Right cardiac atrium (tissue), 5 donors: ENCODE measurements at places on chromosomes 7 and 10. TPM values are rescaled to one million over a fixed set of nuclear protein-coding genes. Genes with fewer than 3 reads are reported as not detected.

Gene MMP21
- total RNA-seq: 1.4 TPM

DNA sequence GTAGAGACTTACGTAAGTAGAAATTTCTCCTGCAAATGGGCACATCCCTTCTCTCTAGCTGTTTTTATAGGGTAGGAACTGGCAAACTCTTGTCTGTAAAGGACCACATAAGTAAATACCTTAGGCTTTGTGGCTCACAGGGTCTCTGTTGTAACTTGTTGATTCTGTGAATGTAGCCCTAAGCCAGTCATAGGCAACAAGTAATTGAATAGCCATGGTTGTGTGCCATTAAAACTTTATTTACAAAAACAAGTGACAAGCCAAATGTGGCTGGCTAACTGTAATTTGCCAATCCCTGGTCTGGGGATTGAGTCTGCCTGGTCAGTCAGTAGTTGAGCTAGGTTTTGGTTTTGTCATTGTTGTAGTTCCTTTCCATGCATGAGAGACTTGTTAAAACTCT, 5.3 kb upstream of the KLF6 start:
- DNase-seq: no peak

GRCh38 chr10:23453465-23453864, 14.6 kb downstream of the OTUD1 start:
- DNase-seq: no peak

GRCh38 chr10:110011681-110012080, 3.9 kb downstream of the ADD3 start:
- DNase-seq: no peak

- DNase-seq: no peak
Measured at GRCh38 chr10:90993340-90993739, 72.5 kb upstream of the ANKRD1 start.

- no peak for DNase-seq
Measured at GRCh38 chr10:6786579-6787031, 206.5 kb upstream of the PRKCQ start.

DNA sequence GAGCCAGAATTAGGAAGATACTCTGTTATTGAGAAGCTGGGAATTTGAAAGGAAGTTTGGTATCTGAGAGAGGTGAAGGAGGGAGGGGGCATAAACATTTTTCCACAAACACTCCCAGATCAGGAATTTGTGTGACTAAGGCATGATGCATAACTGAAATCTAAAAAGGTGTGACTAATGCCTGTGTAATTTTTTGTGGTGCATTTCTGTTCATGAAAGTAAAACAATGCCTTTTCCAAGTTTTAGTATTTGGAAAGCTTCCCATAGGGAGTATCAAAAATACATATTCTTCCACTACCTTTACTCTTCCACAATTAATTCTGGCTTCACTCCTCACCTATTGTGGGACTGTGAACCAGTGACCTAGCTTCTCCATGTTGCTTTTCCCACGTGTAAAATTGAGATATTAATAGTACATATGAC, 56.4 kb upstream of the CAV2 start:
- no peak for DNase-seq
